ENCODE measurements at places on chromosomes 2 and 18. TPM values are rescaled to one million over a fixed set of nuclear protein-coding genes. Genes with fewer than 3 reads are reported as not detected.

Gene CRYBA2
- not detected for total RNA-seq

Gene RFTN2
- total RNA-seq: not detected

Gene SPP2
- not detected for total RNA-seq

Gene TFPI
- 58.8 TPM for total RNA-seq

Gene FAM237A
- total RNA-seq: not detected

Gene DCC
- not detected for total RNA-seq

Gene LCT
- total RNA-seq: 0.03 TPM

Data from A549 treated with RU486 at 1 μM for 4 hours (cell line).